ENCODE measurements at places on chromosomes 1 and 21.

- DNase-seq: no peak
These were observed 792.0 kb downstream of the LTN1 start for GRCh38 chr21:28200726-28201125.

DNA sequence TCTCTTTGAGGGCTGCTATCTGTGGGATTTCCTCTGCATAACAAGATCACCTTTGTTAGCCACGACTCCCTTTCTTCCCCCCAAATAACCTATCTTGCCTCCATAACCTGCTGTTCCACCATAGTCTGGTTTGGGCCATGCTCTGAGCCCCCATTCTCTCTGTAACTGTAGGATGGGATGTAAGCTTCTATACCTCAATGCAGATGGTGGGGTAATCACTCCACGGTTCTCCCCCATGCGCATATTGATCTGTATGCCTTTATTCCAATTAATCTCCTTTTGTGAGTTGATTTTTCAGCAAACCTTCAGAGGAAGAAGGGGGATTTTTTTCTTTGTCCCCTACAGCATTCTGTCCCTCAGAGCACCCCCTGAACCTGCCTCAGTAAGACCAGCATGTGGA, 170.1 kb upstream of the IRF2BP2 start:
- DNase-seq: no peak

DNA sequence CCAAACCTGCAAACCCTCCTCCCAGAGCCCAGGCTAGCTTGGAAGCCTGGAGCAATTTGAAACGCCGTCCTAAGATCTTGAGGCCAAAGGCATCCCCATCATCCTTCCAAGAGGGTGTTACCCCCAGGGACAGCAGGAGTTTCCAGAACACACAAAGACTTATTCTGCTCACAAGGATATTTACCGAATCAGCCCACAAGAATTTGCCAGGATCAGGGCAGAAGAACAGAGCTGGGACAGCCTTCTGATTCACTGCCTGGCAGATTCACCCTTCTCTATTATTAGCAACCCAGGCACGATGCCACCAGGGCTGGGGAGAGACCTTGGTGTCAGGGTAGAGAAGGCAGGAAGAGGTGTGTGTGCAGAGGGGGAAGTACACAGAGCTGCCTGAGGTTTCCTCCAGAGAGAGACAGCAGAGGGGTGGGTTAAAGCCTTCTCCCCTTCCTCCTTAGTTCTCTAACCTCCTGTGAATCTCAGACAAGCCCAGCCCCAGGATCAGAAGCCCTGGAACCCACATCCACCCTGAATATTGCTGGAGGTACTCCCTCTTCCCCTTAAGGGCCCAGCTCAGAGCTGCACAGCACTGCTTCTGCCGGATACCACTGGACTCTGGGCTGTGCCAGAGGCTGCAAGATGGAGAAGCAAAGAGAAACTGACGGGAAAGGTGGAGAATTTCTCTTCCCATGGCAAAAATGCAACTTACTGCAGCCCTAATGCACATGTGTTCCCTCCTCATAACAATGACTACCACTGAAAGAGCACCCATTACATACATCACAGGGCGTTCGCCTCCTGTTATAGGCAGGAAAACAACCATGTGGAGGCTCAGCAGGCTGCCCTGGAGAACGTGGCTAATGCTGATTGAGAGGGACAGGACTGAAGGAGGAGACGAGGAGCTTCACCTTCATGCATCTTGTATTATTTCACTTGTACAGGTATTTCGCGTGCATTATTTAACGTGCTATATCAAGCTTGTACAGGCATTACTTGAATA, 61.8 kb downstream of the ITPKB start:
- DNase-seq: no peak

GRCh38 chr1:186884251-186884650, 55.5 kb downstream of the PLA2G4A start:
- no peak for DNase-seq

DNA sequence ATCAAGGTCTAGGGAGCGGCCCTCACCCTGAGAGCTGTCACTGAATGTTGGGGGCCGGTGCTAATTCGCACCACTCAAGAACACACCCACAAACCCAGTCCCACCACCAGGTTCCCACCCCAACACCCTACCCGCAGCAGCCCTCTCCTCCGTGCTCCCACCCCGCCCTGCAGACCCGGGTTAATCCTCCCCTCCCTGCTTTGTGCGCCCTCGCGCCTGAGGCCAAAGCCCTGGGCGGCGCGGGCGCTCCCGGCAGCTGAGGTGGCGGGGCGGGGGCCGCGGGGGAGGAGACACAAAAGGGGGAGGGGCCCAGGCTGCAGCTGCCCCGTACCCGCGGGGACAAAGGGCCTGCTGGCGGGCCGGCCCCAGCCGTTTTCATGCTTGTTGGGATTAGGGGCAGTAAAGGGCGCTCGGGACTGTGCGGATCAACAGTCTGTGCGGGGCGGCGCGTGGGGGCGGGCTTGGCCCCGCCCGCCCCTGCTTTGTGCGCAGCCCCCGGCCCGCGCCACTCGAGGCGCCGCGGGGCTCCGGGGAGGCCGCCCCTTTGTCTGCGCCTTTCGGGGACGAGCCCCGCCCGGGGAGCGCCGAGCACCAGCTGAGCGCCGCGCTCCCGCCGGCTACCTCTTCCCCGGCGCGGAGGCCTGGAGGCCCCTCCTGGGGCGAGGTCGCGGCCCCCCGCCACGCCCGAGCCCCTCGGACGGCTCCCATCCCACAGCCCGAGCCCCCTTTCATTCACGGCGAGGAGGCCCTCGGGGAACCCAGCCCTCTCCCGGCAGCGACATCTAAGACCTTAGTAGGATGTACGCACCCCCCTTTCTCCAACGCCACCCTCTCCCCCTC, 10.9 kb downstream of the C1orf216 start:
- peak; percentile 97 for DNase-seq

GRCh38 chr1:8176279-8176678, 141.6 kb upstream of the SLC45A1 start:
- DNase-seq: peak; percentile 41

DNA sequence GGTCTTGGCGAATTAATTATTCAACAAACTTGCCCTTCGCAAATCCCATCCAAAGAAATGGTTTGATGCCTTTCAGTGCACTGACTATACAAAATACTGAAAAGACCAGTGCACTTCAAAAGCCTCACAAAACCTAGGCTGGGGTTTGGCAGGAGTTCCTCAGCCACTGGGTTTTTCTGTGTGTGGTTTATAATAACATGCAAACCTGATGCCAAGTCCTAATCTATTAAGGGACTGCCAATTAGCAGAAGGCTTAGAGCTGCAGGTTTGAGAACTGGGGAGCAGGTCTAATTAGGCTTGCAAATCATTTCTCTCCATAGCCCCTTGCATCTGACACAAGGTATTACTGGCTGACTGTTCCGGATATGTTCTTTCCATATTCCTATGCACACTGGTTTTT, 27.7 kb downstream of the PLPP3 start:
- DNase-seq: no peak

DNA sequence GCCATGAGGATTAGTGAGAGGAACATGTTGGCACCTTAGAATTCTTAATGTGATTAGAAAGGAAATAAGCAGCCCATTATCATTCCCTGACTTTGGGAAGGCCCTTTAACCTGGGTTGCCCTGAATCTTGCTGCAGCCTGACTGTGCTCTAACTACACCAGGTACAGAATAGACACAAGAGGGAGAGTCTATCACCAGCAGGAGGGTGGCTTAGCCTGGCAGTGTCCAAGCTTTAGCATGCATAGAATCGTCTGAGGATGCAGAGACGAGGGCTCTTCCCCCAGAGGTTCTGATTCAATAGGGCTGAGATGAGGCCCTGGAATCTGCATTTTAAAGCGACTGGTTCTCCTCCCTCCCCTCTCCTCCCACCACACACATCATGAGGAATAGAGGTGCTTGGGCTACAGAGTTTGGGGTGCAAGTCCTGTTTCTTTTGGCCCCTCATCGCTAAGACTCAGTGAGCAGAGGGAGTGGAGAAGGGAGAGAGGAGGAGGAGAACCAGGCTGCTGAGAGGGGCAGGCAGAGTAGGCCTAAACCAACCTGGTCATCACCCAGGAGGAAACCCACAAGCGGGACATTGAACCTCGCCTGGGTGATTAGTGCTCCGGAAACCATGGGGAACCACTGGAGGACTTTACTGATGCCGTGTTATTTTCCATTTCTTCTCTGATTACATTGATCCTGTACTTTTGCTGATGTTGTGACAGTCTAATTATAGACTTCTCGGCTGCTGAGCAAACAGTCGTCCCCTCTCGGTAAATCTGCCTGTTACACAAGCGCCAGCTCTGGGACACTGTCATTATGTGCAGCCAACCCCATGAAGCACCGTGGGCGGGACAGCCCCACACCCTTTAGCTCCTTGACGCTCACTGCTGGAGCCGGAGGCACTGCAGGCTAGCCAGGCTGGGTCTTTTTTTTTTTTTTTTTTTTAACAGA, 6.3 kb upstream of the TENT5C start:
- no peak for DNase-seq

- no peak for DNase-seq
These were observed 12.0 kb downstream of the ZFYVE9 start for GRCh38 chr1:52153898-52154297.

DNA sequence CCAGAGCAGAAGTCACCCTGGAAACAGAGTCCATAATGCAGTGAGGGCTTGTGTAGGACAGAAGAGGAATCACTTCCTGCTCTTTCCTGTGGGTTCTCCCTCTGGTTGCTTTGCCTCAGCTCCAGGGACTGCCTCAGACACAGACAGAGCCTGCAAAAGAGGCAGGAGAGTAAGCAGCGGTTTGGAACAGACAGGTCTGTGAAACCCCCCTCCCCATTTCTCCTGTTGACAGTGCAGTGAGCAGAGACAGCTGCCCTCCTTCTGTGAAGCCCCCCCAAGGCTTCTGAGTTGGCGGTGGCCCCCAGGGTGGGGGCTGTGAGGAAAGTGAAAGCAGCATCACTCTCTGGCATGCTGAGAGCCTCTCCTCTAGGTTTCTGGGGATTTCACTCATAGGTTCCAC, 53.0 kb downstream of the MAB21L3 start:
- DNase-seq: no peak

DNA sequence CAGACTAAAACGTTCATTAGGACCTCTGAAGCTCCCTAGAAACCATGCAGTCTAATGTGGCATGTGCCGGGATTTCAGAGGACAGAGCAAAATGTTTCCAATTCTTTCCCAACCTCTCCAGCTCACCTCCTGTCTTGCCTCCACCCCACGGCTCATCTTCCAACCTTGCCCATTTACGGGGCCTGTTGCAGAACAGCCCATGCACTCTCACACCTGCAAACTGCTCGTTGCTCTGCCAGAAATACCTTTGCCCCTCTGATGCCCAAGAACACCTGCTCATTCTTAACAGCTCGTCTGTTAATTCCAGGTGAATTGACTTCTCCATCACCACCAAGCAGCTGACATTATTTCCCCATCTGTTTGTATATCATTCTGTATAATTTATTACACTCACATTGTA, 53.9 kb upstream of the LBR start:
- peak; percentile 47 for DNase-seq

GRCh38 chr1:15100880-15101760, 52.4 kb upstream of the TMEM51 start:
- DNase-seq: no peak

- DNase-seq: no peak
These were observed 61.5 kb downstream of the PACC1 start for GRCh38 chr1:212353181-212353580.

- no peak for DNase-seq
These were observed 18.7 kb downstream of the DUSP10 start for GRCh38 chr1:221723018-221723847.

GRCh38 chr1:61570191-61570590, 154.8 kb downstream of the TM2D1 start:
- DNase-seq: no peak

DNA sequence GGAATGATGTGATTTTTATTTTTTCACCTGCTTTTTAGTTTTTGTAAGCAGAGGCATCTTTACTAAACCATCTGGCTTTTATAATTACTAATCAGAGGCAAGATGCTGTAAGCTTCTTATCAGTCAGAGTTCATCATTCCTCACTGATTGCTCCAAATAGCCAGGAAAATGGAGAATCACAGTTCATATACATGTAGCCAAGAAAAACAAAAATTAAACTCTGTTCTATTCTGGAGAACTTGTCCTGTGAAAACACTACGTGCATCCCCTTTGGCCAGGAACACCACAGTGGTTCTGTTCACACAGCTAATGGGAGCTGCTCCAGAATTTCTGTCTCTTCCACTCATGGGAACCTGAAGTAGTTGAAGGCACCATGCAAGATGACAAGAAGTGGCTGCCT, 725.5 kb upstream of the CHRM3 start:
- DNase-seq: no peak

GRCh38 chr21:36247316-36248010, 72.5 kb upstream of the MORC3 start:
- DNase-seq: no peak

GRCh38 chr1:24568475-24568874, 12.6 kb downstream of the NCMAP start:
- no peak for DNase-seq

GRCh38 chr1:85544689-85545215, 35.8 kb upstream of the CCN1 start:
- DNase-seq: no peak

DNA sequence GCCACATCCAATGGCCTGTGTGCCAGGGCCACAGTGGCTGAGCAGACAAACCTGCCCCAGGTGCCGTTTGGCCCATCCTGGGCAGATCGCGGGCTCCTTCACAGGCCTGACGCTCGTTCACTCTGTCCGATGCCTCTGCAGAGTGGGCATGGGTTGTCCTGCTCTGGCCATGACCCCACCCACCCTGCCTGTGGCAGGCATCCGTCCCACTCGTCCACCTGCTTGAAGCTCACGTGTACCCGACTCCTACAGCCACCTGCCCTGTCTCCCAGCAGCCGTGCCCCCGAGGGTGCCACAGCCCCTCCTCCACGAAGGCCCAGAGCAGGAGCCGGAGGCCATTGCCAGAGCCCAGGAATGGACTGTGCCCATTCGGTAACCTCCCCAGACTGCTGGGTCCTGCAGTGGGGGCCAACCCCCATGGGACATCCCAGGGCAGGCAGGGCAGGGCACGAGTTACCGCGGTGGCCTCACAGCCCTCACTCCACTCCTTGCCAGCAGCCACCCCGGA, 41.9 kb downstream of the TRIM11 start:
- DNase-seq: no peak

DNA sequence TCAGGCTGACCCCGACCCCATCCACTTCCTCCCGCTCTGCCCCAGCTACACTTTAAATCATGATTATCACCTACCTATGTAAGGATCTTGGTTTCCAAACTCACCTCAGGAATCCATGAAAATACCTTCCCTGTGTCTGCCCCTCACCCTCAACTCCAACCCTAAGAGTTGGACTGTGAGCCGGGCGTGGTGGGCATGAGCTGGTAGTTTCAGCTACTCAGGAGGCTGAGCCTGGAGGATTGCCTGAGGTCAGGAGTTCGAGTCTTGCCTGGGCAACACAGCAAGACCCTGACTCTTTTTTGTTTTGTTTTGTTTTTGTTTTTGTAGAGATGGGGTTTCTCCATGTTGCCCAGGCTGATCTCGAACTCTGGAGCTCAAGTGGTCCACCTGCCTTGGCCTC, 30.5 kb upstream of the CCSAP start:
- DNase-seq: no peak

GRCh38 chr1:8370905-8371315, 53.0 kb downstream of the SLC45A1 start:
- no peak for DNase-seq

- peak; percentile 72 for DNase-seq
These were observed 11.7 kb downstream of the C1orf216 start for GRCh38 chr1:35706846-35707600.

- no peak for DNase-seq
These were observed 519.8 kb downstream of the COL11A1 start for GRCh38 chr1:102588536-102588935.

GRCh38 chr1:238606457-238606856, 715.7 kb upstream of the ZP4 start:
- DNase-seq: no peak
